ENCODE measurements at places on chromosomes 12 and 14.

DNA sequence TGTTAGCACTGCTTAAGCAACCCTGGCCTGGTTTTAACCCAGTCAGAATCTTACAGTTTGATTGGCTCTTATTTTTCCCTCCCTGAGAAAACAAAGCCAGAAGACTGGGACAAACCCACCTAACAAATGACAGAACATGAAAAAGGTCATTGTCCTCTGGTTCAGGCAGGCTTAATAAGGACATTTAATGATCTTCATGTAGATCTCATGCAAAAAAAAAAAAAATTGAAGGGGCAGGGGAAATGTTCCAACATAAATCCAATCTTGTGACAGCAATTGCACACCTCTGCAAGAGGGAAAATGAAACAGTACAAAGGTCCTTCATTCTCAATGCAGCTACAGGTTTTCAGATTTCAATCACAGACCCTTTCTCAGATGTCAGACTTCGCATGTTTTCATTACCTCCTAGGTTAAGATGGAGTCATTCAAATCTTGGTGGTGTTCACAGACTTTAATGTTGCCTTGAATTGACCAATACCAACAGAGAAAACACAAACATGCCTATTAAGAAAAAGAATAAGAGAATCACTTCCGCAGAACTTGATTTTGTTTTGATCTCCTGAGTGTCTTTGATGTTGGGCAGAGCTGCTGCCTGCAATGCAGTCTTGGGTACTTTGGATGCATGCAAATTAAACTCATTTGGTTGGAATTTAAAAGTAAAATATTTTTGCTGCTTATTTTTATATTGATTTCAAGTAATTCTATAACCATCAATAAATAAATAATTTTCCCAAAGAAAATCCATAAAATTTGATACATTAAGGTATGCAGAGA, 359.0 kb downstream of the BTG1 start:
- DNase-seq: no peak

- no peak for DNase-seq
Measured at GRCh38 chr14:99401211-99401610, 79.4 kb downstream of the SETD3 start.

DNA sequence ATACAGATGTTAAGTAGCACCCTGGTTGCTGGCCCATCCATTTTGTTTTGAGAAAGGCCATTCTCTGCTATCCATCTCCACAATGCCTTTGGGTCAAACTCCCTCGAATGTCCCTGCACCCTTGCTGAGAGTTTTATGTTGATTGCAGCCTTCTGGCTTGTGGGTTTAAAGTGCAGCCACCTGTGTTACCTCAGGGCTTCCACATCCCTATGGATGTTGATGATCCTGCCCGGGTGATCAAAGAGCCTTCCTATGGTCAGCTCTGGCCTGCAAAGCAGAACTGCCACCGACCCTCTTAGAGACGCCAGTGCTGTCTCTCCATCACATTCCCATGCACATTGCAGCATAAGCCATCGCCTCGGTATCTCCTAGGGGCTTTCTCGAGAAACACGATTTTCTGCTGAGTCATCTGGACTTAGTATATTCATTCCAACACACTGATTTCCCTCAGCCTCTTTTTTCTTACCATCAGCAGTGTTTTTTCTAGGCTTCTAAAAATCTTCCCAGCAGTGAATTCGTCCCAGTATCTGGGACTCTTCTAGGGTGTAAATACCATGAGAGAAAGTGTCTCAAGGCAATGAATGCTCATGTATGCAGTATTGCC, 585.7 kb upstream of the TMEM132C start:
- DNase-seq: no peak

DNA sequence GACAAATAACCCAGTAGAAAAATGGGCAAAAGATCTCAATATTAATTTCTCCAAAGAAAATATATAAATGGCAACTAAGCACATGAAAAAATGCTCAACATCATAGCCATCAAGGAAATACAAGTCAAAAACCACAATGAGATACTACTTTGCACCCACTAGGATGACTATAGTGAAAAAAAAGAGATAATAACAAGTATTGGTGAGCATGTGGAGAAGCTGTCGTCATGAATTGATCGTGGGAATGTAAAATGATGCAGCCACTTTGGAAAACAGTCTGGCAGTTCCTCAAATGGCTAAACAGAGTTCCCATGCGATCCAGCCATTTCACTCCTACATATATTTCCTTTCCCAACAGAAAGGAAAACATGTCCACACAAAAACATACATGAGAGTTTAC, 18.1 kb downstream of the JDP2 start:
- no peak for DNase-seq

DNA sequence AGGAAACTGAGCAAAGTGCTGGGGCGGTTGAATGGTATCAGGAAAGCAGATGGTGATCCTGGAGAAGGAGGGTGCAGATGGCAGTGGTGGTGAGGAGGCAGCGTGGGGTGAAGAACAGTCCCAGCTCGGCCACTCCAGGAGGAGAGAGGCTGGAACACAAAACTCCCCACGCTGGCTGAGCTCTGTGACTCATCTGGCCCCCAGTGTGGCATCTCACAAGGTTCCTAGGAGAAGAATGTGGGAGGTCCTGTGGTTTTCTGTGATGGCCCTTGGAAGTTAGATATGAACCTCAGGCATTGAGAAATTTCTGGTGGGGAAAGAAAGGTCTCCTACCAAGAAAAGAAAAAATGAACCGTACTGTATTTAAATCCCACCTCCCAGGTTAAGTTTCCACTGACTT, 8.0 kb upstream of the NRXN3 start:
- no peak for DNase-seq

- DNase-seq: no peak
Measured at GRCh38 chr14:60800409-60800808, 65.8 kb downstream of the MNAT1 start.

GRCh38 chr14:49904270-49904669, 11.4 kb downstream of the ARF6 start:
- no peak for DNase-seq

- DNase-seq: no peak
Measured at GRCh38 chr14:32481707-32482106, 152.6 kb downstream of the AKAP6 start.

- DNase-seq: peak; percentile 18
Measured at GRCh38 chr12:27279826-27280225, 35.7 kb downstream of the STK38L start.

DNA sequence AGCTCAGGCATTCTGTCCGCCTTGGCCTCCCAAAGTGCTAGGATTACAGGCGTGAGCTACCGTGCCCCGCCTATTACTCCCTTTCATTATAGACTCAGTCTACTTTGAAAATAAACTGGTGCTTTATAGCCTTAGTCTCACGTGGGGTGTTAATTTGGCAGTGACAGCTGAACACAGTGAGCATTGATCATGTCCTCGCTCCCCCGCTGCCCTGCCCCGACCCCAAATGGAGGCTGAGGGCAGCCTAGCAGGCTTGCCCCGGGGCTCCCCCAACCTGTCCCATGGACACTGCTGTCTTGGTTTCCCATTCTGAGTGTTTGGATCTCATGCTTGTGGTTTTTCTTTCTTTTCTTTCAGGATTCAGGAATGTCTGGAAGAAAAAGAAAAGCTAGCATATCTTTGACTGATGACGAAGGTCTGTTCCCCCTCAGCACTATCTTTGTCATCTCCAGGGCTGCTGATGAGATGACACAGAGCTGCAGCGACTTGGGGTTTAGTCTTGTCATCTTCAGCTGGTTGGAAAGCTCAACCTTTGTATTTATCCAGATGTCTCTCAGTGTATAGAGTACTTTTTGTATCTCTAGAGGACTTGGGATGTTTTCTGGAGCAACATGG, 42.2 kb downstream of the EP400 start:
- no peak for DNase-seq

DNA sequence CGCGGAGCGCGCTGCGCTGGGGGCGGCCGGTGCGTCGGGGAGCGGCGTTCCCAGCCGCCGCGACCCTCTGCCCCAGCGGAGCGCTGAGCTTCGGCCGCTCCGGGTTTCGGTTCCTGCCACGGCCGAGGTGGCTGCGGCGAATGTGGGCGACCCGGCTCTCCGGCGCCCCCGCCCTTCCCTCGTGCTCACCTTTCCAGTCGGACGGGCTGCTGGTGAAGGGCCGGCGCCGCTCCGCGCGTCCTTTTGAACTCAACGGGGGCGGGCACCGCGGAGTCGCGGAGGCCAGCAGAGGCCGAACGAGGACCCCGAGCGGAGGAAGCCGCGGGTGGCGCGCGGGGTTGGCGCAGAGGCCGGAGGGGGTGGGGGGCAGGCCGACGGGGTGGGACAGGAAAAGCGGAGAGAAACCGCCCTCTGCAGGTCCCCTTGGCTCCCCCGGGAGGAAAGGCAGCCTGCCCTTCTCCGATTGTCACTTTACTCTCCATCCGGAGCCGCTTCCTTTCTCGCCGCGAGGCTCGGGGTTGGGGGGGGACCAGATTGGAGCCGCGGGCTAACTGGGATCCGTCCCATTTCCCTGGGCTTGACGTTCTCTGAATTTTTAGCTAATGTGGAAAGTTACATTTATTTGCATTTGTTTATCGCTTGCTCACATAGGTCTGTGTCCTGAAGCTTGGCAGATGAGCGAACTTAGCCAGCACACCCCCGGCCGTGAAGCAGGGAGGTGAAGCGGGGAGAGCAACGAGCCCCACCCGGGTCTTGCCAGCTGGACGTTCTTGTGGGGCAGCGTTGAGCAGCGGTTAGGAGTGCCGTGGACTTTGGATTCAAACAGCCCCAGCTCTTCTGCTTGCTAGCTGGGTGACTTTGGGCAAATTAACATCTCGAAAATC, at the start of gene SMAGP:
Gene SMAGP (minus strand): TSS at position 349 of the 884 bp plus-strand sequence. CDS start 1,137 bp downstream, outside the sequence.
- DNase-seq: peak; percentile 48

DNA sequence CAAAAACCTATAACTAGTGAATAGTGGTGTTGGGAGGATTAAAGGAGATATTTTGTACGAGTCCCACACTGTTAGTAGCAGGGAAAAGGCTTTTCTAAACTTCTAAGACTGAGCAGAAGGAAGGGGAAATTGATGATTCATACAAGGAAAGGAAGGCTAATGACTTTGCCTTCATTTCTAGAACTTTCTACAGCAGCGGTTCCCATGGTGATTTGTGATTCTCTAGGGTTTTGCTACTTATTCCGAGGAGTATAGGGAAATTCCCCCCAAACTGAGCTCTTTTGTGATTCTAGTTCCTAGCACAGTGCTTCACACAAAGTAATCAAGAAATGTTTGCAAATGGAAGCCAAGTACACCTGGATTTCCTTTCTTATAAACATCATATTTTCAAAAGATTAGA, 23.8 kb upstream of the PWP1 start:
- no peak for DNase-seq

GRCh38 chr12:48996794-48997718, 2.1 kb downstream of the DDN start:
- peak; percentile 47 for DNase-seq

DNA sequence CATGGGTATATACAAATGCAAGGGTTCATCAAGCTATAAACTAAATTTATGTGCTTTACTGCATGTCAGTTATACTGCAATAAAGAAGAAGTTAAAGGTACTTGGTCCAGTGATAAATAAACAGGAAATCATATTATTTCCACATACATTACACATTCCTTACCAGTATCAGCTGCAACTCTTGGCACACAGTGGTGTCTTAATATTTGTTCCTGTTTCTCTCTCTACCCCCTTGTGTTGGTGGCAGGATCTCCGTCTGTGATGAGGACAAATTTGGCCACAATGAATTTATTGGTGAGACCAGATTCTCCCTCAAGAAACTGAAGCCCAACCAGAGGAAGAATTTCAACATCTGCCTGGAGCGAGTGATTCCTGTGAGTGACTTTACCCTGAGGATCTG, 19.2 kb upstream of the OAS1 start:
- no peak for DNase-seq

GRCh38 chr14:71262441-71262840, 355.2 kb downstream of the PCNX1 start:
- no peak for DNase-seq

DNA sequence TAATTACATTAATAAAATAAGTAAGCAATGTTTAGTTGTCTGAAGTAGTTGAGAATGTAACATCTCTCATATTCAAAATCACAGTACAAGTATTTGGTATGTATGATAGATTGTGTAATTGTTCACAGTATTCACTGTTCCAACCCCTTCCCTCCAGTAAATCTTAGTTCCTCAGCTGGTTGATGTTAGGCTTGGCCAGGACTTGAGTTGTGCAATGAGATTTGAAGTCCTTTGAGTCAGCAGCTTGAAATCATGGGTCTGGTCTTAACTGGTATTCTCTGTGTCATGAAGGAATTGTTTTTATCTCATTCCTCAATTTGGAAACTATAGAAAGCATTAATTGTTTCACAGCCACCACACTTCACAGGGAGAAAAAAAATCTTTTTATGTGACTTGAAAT, 477.1 kb downstream of the FSCB start:
- no peak for DNase-seq

GRCh38 chr12:92612611-92613010, 90.2 kb upstream of the PLEKHG7 start:
- no peak for DNase-seq

DNA sequence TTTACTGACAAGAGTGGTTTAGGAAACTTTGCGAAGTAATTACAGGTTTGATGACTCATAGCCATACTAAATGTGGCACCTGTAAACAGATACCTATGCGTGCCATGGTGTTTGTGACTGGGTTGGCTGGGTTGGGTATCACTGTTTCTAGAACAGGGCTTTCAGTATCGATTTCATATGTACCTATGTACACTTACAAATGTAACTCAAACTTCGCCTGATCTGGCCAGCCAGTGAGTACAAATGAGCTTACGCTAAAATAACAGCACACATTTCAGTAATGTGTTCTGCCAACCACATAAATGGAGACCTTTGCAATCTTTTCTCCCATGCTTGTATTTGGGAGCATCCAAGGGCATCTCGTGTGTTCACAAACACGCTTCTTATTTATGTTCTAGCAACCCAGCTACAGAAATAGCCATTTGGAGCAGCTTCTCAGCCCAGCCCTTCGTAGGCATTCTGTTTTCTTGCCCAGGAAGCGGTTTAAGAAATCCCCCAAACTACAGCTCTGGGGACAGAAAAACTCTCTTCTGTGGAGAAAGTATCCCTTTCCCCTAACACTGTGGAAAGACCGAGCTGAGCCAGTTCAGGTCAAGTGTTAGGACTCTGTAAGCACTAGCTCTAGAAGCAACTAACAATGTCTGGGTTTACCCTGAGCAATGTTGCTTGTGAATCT, 42.3 kb upstream of the MDM1 start:
- DNase-seq: peak; percentile 39

DNA sequence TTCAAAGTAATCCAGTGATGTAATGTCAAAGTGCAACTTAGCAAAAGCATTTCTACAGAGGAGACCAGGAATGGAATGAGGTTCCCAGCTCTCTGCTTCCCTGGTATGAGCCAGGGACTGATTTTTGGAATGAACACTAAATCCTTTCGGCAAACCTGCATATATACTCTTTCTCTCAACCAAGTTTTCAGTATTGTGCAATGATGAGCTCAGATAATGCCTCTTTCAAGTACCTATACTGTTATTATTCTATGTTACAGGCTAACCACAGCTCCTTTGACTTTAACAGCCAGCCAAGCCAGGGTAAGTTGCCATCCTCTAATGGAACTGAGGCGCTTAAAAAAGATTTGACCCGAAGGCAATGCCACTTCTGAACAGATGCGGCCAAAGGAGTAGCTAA, 104.9 kb upstream of the FSCB start:
- no peak for DNase-seq

DNA sequence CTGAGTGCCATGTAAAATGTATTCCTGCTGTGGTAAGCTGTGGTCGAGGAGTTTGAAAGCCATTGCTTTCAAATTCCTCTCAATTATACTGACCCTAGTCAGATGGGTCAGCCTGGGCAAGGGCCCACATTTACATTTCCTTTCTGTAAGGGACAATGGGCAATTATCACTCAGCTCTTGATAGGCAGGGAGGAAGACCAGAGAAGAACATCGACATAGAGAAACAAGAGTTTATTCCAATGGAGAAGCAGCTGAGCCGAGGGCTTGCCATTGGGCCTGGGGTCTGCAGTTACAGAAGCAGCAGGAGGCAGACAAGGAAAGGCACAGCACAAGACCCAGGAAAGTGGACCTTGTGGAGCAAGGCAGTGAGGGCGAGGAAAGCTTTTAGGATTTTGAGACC, 9.7 kb downstream of the NRIP2 start:
- DNase-seq: no peak

All from DMS153 (cell line).